ENCODE measurements at places on chromosomes 12 and 14. TPM values are rescaled to one million over a fixed set of nuclear protein-coding genes. Genes with fewer than 3 reads are reported as not detected.

The KRT3 gene
- total RNA-seq: not detected

DNA sequence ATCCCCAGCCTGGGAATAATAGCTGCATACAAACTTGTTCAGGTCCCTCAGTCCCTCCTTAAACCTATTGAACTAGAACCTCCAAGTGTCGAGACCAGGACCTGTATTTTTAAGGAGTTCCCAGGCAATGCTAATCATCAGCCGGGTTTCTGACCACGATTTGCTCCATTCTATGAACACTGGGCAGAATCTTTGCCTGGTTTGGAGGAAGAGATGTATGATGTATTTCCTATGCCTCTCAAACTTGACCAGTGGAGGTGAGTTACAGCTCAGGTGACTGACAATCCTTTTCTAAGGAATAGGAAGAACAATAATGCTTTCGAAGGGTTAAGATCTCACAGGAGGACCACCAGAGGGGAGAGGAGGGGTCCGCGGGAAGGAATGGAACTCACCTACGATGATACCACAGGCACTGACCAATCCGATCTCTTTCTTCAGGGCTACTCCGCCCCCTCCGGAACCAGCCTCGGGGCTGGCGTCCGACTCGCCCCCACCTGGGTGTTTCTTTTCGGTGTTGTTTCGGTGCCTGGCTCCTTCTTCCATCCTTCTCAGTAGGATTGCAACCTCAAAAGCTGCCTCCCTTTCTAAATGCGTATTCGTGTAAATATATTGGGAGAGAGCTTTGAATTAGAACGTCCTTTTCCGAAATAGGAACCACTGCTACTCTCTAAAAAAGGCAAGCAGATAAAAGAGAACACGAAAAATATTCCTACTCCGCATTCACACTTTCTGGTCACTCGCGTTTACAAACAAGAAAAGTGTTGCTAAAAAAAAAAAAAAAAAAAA, 895 bp downstream of the SLC7A8 start:
- no peak for DNase-seq

DNA sequence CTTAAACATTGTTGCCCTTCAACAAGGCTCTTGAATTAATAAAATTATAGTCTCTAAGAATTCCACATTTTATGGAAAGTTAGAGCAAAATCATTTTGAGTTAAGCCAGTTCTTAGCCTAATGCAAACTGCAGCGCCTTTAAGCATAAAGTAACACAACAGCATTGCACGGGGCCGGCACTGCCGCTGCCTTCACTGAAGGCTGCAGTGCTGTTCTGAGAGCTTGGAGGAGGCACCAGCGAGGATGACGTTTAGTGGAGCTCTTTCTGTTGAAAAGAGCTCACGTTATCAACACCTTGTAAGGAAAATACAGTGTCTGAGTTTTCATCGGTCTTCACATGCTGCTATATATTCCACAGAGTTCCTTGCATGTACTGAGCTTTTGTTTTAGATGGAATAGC, 38.3 kb upstream of the DYNC1H1 start:
- no peak for DNase-seq

GRCh38 chr12:110256780-110257431, 24.1 kb upstream of the ATP2A2 start:
- no peak for DNase-seq

- no peak for DNase-seq
Observed at GRCh38 chr14:58629281-58629680, 8.5 kb upstream of the DACT1 start.

The BHLHE41 gene
- total RNA-seq: 0.26 TPM

- no peak for DNase-seq
Observed at GRCh38 chr12:3168223-3169221, 91.3 kb downstream of the TSPAN9 start.

DNA sequence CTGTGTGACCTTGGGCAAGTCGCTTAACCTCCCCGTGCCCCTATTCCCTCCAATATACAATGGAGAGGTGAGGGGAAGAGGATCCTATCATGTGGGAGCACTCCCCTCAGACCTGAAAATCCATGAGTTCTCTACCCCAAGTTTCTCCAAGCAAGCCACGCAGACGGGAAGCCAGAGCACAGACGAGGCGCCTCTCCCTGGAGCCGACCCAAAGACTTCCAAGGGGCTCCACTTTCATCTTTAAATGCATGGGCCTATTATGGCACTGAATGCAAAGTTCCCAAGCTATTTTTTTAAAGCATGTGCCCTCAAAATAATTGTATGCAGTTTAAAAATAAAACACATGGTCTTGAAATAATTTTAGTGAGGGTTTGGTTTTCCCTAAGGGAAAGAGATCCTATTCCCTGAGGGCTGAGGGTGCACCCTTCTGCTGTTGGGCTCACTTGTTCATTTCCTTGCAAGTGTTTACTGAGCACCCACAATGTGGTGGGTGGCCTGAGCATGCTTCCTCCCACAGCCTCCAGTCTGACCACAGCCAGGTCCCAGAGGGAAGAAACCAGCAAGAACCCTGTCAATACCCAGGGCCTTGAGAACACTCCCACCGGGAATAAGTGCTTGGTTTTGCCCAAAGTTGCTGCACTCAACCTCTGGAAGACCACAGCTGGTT, 14.6 kb downstream of the CMKLR1 start:
- DNase-seq: no peak

GRCh38 chr12:78095623-78096022, 264.9 kb downstream of the NAV3 start:
- no peak for DNase-seq

- no peak for DNase-seq
Observed at GRCh38 chr12:113586461-113586860, 114.8 kb upstream of the LHX5 start.

DNA sequence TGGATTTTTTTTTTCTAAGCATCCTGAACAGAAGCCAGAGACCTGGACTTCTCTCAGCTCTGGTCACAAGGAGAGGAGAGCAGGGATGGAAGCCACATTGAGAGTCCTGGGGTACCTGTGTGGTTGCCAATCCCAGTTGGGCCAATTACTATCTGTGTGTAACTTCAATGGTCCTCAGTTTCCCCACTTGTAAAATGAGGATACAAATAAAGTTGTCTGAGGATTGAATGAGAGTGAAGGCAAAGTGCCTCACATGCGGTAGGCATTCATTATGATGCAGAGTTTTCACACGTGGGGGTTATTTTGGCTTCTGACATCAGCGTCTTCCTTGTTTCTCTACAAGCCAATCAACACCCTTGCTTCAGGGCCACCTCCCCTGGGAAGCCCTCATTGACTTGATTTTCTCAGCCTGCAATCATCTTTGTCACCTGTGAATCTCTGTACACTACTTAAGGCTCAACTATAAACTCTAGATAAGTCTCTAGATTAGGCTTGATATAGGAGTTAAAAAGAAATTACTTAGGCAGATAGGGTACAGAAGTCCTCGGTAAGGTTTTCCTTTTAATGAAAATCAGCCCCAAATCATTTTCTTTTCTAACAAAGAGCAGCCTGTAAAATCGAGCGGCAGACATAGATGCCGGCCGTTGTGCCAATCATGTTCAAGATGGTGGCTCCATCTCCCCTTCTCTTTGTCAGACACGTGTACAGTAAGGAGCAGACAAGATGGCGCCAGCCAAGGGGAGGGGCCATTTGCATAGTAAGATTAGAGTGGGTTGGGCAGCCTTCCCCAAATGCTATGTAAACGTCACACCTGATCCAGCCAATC, 37.8 kb upstream of the FICD start:
- no peak for DNase-seq

- DNase-seq: no peak
Observed at GRCh38 chr12:117231750-117232149, 41.5 kb upstream of the FBXO21 start.

DNA sequence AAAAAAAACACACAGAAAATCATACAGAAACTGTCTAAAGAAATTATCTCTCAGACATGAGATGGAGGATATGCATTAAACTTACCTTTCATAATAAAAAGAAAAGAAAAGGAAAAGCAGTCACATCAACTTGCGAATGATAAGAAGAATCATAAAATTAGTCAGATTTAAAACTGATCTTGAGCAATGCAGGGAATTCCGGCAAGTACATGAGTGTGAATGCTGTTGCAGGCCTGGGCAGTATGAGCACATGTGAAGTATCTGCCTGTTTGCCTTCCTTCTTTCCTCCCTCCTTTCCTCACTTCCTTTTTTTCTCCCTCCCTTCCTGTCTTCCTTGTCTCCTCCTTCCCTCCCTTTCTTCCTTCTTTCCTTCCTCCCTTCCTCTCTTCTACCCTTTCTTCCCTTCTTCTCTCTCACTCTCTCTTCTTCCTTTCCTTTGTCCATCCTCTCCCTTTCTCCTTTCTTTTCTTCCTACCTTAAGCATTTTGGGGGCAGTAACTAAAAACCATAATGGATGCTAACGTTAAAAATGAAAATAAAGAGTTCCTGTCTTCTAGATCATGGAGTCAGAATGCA, 38.5 kb upstream of the SLC6A15 start:
- DNase-seq: no peak

DNA sequence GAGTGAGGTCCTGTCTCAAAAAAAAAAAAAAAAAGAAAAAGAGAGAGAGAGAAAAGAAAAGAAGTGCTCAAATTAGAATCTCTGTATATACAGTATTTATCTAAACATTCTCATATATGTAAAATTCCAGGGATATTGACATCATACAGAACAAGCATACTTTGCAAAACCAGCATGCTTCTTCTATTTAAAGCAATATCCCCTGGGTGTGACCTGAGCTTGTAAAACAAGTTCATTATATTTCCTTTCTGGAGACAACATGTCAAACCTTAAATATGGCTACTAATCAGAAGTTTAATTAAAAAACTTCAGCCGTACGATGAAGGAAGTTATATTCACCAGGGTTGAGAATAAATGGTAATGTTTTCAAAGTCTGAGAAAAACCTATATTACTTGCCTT, 175.8 kb upstream of the HMGA2 start:
- DNase-seq: no peak

- peak; percentile 17 for DNase-seq
Observed at GRCh38 chr12:62658910-62659309, 192.3 kb downstream of the MON2 start.

The ACSM4 gene
- total RNA-seq: not detected

The BRI3BP gene
- 9.2 TPM for total RNA-seq

DNA sequence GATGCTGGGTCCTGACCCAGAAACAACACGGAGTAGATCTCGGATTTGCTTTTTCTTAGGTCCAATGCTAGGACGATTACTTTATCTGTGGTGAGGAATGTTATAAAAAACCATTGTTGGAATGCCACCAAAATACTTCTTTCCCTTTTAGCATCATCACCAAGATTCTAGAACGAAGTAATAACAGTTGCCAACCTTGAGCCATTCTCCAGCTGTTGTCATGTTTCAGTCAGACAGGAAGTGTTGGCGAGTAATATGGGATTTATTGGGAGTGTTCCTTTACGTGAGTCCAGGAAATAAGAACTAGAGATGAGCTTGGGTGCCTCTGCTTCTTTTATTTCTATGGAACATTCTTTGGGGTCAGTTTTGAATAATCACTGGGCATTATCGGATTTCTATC, 892.9 kb downstream of the DIO2 start:
- no peak for DNase-seq

- DNase-seq: no peak
Observed at GRCh38 chr12:51033048-51033447, 6.9 kb upstream of the SLC11A2 start.

DNA sequence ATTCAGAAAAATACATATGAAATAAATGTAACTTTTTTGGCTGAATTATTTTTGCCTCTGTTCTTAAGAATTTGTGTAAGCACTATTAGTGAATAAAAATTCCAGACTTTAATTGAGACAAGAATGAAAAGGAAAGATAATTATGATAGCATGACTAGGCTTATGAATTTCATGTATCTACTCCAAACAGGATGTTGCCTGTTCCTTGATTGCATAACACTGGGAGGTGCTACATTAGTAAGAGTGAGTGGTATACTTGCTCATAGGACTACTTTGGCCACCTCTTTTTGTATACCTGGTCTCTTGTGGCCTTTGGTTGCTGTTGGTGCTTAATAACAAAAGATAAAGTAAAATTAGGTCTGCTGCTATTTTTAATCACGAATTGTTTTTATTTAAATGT, 112.8 kb downstream of the NAV3 start:
- peak; percentile 43 for DNase-seq

The IL31 gene
- total RNA-seq: not detected

DNA sequence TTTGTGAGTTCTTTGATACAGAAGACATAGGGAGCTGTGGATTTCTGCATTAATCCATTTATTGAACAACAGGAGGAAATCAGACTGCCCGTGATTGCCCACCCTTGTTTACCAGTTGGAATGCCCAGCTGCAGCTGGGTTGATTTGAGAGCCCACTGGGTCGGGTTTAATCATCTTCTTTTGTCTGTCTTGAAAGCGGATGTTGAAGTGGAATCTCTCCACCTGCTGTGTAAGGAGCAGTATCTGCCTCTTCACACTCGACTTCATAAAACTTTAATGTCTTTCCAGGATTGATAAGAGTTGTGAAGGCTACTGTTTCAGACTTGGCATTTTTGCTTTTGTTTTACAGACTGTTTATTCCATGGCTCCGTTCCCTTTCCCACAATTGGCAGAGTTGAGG, 39.9 kb downstream of the TBC1D30 start:
- no peak for DNase-seq

GRCh38 chr12:67085699-67086098, 183.5 kb upstream of the CAND1 start:
- no peak for DNase-seq

DNA sequence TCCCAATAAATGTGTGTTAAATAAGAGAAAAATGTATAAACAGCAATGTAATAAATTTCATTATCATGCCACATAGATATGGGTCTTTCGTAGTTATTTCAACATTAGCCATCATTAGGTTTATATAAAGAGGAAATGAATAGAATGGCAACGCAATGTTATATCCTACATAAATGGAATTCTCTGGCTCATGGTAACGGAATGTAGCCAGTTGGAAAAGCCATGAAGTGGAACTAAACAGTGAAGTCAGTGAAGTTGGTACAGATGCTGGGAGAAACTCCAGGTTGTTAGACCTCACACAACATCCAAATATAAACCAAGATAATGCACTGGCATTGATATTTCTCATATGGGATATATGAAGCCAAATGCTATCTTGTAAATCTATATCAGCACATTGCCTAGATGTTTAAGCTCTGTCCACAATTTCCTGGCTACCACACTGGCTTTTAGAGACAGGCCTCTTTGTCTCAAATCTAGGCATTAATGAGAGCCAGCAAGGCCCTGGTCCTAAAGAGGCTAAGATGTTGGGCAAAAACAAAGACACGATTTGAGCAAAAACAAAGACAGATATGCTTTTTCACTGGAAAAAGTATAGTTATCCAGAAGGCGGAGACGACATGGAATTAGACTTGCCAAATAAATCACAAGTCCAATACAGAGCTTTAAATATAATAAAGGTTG, 861.0 kb downstream of the RPS29 start:
- no peak for DNase-seq

DNA sequence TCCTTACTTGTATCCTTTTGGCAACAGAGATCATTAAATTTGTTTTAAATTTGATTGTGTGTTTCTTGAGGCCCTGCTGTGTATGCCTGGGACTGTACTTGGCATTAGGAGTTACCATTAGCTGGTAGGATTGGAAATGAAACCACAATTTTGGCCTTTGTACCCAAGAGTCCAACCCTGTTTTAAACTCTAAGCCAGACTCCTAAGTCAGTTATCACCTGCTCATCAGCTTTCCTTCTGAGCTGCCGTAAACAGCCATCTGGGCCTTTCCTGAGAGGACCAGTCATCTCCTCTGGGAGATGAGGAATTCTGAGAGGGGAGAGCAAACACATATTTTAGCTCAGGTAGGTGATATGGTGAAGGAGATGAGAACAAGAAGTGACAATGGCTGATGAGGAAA, 74.3 kb upstream of the SRSF5 start:
- DNase-seq: no peak
